ENCODE measurements at places on chromosomes 6 and 20. TPM values are rescaled to one million over a fixed set of nuclear protein-coding genes. Genes with fewer than 3 reads are reported as not detected.

The PROKR2 gene
- total RNA-seq, result not detected

The PRRT1 gene
- total RNA-seq, result 0.20 TPM

The GNRH2 gene
- not detected for total RNA-seq

The TPBG gene
- total RNA-seq, result 3.4 TPM

The HLA-DRA gene
- total RNA-seq, result not detected

The TGM2 gene
- 343 TPM for total RNA-seq

The SPTLC3 gene
- total RNA-seq, result under 0.01 TPM

Data from lung microvascular endothelial cell (primary cell).